ENCODE measurements at places on chromosomes 12 and 14.
A peak's percentile ranks its signal among the peaks of the same experiment; 100 is the strongest.

DNA sequence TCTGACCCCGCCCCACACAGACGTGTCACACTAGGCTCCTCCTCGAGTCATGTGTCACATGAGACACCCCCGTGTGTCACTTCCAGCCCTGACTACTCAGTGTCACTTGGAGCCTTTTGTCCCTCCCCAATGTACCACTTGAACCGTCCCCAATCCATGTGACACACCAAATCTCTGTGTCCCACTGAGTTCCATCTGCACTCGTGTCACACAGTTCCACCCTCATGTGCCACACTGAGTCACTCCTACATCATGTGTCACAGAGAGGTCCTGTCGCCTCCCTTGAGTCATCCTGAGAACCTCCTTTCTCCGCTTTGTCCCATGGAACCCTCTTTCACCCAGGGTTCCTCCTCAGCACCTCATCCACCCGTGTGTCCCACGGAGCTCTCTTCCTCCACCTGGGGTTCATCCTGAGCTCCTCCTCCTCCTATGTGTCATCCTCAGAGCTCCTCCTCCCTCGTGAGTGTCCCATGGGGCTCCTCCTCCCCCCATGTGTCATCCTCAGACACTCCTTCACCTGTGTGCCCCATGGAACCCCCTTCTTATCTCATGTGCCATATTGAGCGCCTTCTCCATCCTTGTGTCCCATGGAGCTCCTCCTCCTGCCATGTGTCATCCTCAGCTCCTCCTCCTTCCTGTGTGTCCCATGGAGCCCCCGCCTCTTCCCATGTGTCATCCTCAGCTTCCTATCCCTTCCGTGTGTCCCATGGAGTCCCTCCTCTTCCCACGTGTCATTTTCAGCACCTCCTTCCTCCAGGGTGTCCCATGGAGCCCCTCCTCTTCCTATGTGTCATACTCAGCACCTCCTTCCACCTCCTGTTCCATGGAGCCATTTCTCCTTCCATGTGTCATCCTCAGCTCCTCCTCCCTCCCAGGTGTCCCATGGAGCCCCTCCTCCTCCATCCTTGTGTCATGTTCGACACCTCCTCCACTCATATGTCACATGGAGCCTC lies 32.0 kb downstream of the RTL1 start:
- DNase-seq, result no peak

- no peak for DNase-seq
Observed at GRCh38 chr12:93778306-93778705, 101.1 kb downstream of the CRADD start.

DNA sequence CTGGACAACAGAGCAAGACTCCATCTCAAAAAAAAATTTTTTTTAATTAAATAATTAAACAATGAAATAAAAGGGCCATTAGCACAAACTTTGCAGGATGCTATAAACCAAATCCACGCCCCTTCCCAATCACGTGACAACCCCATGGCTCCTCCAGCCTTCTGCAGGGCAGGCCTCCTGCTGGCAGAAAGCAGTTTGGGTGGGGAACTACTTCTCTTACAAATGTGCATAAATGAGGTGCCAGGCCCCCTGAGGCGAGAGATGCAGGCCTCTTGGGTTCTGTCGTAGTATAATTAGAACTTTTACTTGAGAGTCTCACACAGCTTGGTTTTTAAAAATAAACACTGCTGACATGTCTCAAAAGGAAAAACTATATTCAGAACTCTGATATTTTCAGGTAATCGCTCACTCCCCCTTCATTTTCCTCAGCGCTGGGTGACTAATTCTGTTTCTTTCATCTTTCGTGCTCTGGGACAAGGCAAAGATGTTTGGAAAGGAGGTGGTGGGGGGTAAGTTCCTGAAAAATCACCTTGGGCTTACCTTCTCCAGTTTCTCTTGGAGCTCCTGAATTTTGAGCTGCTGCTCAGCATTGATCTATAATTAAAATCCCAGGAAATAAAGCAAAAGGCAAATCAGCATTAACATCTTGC lies 101.7 kb downstream of the CIT start:
- no peak for DNase-seq

- no peak for DNase-seq
Observed at GRCh38 chr14:35140718-35141581, 18.6 kb downstream of the PRORP start.

- peak; percentile 9 for DNase-seq
Observed at GRCh38 chr14:92105893-92106142, 564 bp downstream of the ATXN3 start.

All from CD4-positive, alpha-beta T cell treated with Interleukin-2 at 100 ng/mL for 4 hours (primary cell).